ENCODE measurements at places on chromosomes 11 and 22.

DNA sequence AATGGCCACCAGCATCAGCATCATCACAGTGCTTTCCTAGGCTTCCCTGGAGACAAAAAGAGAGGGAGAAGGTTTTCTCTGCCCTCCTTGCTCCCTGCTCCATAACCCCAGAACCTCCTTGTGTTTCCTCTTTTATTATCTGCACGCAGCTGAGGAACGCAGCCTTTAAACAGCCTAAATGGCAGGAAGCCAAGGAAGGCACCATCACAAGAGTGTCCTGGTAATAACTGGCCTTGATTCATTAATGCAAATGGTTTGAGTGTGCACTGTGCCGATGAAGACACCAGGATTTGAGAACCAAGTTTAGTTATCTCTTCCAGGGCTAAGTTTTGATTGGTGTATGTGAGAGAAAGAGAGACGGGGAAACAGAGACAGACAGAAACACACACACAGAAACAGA is 29.4 kb upstream of the DRD2 start:
- DNase-seq: no peak

GRCh38 chr11:31819621-31820437 is 8.7 kb upstream of the PAX6 start:
- DNase-seq: no peak

DNA sequence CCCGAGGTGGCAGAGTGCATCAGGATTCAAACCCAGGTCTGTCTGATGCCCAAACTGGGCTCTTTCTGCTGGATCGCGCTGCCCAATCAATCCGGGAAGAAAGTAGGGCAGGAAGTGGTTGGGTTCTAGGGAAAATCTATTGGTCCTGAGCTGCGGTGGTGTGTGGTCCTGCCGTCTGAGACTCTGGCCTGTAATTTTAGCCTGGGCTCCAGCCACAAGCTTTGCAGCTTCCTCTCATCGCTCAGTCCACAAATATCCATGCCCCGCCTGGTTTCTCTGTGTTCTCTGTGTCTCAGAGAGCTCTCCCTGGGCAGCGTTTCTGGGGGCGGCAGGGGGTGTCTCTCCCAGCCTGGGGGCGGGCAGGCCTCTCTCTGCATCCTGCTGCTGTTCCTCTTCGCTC is 18.7 kb downstream of the CACNG2 start:
- DNase-seq: no peak

DNA sequence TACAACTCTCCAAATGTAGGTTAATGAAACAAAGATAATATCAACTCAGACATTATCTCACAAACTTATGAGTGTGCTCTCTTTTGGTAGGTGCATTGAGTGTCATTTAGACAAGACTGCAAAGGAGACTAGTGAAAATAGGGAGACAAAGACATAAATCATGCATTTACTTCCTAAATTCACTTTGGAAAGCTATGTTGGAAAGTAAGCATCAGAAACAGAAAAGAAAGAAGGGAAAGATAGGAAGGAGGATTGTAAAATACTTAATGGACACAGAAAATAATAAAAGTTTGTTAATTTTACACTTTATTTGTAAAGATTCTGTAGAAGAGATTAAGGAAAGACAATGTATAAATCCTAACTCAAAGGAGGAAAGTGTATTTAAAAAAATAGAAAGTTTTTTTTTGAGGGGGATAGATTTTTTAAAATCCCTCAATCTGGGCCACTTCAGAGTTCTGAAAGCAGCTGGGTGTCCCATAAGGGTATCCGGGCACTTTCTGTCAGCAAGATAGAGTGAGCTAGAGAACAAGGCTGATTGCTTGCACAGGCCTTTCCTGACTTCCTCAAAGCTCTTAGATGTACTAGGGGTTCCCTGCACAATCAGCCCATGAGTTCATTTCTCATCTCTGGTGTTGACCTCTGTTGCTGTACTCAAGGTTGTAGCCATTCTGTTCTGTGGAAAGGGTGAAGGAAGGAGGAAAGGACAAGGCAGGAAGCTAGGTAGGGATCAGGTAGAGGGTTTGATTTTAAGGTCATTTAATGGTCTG is 22.4 kb upstream of the RDX start:
- DNase-seq: no peak

GRCh38 chr11:46480909-46481308 is 89.3 kb upstream of the CHRM4 start:
- DNase-seq: no peak

GRCh38 chr11:94895451-94895850 is 77.9 kb downstream of the CWC15 start:
- DNase-seq: no peak

DNA sequence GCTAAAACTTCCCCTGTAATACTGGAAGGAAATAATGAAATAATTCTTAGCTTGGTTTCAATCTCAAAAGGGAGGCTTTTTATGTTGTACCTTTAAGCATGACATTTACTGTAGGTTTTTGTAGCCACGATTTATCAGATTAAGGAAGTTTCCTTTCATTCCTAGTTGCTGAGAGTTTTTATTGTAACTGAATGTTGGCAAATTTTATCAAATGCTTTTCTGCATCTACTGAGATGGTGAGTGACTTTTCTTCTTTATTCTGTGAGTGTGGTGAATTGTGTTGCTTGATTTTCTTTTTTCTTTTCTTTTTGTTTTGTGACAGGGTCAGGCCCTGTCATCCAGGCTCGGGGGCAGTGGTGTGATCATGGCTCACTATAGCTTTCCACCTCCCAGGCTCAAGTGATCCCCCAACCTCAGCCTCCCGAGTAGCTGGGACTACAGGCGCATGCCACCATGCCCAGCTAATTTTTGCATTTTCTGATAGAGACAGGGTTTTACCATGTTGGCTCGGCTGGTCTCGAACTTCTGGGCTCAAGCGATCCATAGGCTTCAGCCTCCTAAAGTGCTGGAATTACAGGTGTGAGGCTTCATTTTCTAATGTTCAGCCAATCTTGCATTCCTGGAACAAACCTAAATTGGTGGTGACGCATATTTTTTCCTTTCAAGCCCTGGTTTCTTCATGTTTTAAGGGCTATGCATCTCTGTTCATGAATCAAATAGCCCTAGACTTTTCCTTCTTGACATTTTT is 26.2 kb downstream of the SUSD2 start:
- DNase-seq: no peak
